ENCODE measurements at places on chromosomes 2 and 18.

GRCh38 chr2:130874512-130874911, 37.8 kb downstream of the ARHGEF4 start:
- no peak for DNase-seq

DNA sequence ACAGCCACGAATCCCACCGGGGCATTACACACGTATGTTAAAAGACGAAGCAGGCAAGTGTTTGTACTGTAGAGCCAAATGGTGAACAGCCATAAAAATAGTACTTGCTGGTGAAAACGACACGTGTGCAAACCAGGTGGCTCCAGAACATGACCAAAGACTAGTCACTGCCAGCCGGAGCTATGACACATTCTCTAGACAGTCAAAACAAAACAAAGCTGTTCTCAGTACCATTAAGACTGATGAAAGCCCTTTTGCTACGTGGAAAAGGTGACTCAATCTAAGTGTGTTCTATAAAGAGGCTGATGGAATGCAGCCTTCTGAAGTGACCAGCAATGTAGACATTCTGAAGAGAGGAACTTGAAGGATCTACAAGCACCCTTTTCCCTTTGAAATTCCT, 367.7 kb upstream of the NETO1 start:
- no peak for DNase-seq

DNA sequence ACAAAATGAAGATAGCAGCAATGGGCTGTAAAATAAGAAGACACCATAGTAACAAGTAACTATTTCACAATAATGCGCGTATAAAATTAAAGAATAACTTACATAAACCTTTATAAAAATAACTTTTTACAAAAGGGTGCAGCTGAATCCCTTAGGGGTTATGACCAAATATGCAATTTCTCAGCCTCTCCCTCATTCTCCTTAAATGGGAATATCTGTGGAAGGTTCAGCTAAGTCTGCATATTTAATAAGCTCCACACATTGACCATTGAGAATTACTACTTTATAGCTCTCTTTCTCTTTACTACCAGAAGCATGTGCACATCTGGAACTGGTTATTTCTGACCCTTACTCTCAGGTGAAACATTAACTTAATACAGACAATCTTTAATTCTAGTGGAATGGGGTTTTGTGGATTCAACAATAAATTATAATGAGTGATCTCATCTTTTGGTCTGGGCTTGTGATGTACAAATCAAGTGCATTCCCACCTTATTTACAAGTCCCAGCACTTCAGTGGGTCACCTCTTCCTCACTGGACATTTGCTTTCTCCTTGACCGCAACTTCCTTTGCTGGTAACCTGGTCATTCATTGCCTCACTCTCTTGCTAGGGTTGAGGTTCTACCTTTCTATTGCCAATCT, 15.7 kb downstream of the ARHGAP15 start:
- DNase-seq = no peak

DNA sequence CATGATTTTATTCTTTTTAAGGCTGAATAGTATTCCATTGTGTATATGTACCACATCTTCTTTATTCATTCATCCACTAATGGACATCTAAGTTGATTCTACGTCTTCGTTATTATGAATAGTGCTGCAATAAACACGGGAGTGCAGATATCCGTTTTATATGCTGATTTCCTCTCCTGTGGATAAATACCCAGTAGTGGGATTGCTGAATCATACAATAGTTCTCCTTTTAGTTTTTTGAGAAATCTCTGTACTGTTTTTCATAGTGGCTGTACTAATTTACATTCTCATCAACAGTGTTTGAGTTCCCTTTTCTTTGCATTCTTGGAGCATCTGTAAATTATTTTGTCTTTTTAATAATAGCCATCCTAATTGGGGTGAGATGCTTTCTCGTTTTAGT, 114.5 kb downstream of the RGPD3 start:
- DNase-seq = no peak

- DNase-seq = no peak
Measured at GRCh38 chr2:169476459-169476858, 2.8 kb upstream of the BBS5 start.

DNA sequence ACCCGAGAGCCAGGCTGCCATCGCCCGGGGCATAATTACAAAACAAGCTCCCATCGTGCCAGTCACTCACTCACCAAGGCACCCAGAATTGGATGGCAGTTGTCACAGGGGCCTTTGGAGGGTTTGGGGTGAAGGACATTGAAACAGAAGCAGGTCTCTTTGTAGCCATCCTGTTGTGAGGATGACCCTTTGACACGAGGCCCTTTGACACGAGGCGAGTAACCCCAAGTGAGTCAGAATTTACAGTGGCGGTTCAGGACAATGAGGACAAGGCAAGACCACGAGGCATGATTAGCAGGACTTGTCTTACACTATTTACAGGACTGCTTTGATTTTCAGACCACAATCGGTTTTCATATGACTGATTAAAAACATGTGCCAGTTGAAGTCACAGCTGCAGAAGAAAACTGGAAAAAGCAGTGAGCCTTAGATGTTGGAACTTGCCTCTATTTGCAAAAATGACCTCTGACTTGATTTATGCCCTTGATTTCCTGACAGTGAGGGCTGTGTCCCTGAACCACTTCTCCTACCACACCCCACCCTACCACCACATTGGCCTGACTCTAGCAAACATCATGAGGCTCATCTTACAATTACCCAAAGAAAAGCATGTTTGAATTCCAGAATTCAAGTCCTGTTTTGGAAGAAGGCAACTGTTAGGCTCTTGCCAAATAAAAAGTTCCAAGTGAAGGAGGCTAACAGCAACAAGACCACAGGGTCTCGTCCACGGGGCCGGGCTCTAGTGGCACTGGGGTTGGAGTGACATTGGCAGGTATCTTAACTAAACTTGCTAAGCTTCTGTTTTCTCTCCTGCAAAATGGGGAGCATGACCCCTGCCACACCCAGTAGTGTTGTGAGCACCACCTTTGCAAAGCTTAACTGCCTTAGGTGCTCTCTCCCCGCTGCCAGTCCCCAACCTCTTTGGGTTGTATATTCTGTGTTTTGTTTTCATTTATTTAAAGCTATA, 64.4 kb upstream of the FOSL2 start:
- no peak for DNase-seq

- DNase-seq = no peak
Measured at GRCh38 chr18:12336887-12337286, 28.8 kb downstream of the TUBB6 start.

DNA sequence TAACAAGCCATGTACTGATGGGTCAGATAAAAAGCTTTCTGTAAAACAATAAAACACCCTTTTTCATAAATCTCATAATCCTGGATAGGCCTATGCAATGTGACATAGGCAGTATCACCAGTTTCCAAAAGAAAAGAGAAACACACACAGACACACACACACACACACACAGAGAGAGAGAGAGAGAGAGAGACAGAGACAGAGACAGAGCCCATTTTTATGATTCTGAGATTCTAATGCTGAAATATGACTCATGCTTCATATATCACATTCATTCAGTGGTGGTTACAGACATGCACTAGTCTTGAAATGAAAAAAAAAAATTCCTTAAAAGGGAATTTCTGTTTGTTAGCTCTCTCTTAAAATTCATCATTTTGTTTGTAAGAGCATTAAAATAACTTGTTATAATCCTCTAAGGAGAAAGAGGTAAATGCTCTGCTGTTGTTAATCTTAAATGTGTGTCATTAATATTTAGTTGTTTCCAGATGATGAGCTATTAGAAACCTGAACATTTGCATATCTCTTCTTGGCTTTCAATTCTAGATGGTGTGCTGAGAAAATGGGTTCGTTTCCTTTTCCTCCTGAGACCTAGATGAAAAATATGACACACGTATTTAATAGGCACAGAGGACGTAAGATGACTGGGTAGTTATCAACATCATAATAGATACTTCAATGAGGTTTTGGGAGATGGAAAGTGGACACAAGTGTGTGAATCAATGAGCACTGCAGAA, 1598.7 kb upstream of the ACVR2A start:
- DNase-seq = no peak

- DNase-seq = no peak
Measured at GRCh38 chr18:58800582-58800981, 64.1 kb upstream of the ZNF532 start.

DNA sequence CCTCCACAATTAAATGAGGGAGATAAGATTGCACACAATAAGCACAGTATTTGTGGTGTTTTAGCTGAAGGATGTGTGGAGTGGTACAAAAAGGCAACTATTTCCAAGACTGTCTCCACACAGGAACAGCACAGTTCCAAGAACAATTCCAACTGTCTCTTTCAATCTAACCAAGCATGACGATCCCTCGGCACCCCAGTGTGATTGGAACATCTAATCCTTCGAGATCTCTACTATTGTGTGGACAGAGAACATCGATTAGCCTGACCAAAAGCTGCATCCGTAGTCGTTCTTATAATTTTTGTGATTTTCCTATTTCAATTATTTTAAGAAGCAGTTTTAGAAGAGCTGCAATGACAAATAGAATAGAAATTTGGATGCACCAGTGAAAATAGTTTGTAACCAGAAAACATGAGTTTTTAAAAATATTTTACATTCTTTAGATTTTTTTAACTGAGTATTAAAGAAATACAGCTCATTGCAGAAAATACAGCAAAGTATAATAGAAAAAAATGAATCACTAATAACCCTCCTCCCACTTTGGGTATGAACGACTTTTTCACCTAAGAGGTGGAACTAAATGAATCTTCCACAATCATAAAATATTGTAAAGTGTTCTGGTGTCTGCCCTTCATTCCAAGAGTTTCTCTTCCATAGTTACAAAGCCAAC, 76.4 kb upstream of the CABLES1 start:
- DNase-seq = no peak

Measured in C1 segment of cervical spinal cord (tissue), 14 donors.